ENCODE measurements at places on chromosomes 6 and 20.

GRCh38 chr6:110859335-110859792 lies 15.2 kb upstream of the AMD1 start:
- no peak for DNase-seq

GRCh38 chr20:10758446-10758845 lies 84.6 kb upstream of the JAG1 start:
- DNase-seq = no peak

DNA sequence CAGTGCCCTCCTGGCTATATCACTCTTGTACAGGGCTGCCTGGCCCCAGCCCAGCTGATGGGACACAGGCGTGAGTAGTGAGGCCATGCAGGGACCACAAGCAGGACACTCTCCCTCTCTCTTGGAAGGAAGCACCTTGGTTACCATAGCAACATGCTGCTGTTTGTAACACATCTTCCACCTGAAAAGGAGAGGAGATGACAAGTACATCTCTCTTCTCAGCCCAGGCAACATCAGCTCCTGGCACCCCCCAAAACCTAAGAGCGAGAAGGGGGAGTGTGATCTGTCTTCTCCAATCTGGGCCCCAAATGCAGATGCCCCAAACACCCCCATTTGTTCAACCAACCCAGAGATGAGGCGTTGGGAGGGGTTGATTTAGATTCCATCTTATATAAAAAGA lies 49.9 kb downstream of the KCNB1 start:
- DNase-seq = no peak

- DNase-seq = no peak
Observed at GRCh38 chr6:116254297-116255056, 602 bp upstream of the TSPYL4 start.

DNA sequence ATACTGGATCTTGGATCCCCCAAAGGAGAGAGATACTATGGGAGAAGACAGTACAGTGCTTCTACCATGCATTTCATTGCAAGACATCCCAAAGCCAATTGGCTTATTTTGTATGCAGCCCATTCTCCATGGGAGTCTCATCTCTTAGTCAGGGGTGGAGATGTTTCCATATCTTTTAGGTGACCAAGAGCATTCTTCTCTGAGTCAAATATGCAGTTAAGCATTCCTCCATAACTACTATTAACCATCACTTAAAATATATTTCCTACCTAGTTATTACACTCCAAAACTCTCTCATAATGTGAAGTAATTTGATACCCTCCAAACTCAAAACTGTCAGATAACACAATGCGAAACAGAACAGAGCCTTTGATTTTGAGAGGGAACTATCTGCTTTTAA lies 542.6 kb downstream of the HDGFL1 start:
- DNase-seq = no peak

GRCh38 chr6:132515386-132515785 lies 2.5 kb upstream of the STX7 start:
- DNase-seq = no peak

DNA sequence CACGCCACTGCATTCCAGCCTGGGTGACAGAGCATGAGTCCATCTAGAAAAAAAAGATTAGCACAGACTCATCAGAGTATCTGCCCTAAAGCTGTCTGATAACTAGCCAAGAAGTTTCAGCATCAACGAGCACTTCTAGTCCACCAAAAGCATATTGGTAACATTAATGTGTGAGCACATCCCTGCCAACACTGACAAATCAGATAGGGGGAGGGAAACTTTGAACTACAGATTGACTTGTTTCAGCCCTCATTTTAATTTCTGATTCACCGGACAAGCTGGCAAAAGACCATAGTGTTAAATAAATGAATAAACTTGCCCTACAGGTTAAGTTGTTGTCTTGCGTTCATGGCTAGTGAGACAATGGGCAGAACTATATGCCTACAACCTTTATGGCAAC lies 7.7 kb upstream of the SEC63 start:
- no peak for DNase-seq
